ENCODE measurements at places on chromosomes 5 and 9.

DNA sequence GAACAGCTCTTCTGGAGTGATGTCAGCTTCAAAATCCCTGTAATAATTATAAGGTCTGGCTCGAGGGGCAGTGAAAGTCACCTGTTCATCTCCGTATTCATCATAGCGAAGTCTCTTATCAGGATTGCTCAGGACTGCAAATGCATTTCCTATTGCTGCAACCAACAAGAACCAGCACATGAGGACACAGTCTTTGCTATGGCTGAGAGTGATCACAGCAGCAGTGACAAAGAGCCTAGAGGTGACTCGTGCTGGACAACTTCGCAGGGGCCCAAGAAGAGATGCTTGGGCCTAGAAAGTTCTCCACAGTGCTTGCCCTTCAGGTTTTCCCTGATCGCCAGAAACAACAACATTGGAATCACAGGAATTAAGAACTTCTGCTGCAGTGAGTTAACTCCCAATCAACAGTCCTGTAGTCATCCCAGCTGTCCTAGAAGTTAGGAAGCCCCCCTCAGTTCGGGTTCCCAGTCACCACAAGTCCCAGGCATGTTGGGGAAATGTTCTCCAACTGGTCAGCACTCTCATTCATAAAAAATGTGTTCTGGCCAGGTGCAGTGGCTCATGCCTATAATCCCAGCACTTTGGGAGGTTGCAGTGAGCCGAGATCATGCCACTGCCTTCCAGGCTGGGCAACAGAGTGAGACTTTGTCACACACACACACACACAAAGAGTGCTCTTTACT is 13.0 kb downstream of the DNAJC18 start:
- no peak for DNase-seq

- DNase-seq: no peak
Observed at GRCh38 chr5:55570026-55570425, 35.3 kb upstream of the PLPP1 start.

- peak; percentile 34 for DNase-seq
Observed at GRCh38 chr9:107491081-107492053, 1.8 kb upstream of the KLF4 start.

DNA sequence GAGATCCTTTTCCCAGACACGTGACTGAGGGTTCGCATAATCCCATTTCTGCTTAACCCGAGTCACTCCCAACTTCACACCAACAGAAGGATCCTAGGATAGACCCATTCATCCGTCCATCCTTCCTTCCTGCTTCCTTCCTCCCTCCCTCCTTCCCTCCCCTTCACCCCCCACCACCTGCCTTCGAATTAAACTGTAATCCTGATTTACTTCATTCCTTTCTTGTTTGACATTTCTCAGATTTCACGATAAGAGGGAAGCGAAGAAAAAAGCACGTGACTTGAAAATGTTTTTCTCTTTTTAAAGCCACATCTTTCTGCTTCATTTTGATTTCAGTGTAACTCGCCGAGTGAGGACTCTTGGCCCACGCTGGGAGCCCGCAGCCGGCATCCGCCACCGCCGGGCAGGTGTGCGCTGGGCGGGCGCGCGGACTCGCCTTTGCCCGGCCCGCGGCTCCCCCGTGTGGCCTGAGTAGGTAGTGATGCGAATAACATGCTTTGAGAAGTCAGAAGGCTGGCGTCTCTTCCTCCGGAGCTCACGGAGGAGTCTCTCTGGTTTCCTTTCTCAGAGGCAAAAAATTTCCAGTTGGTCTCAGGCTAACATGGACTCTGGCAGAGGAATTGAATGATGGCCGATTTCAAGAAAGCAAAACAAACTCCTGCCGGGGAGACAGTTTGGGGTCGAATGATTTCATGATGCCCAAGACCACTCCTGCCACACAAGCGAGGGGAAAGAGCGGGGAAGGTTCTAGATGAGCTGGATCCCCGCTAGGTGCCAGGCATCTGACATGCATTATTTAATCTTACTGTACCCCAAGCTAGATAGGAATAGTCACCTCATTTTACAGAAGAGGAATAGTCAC is 117.7 kb downstream of the SLC12A2 start:
- DNase-seq: peak; percentile 39

- DNase-seq: no peak
Observed at GRCh38 chr9:7811677-7812076, 12.1 kb upstream of the DMAC1 start.

Data from NCI-H2029 (cell line).